T47D (cell line): ENCODE measurements at places on chromosomes 12 and 14.
A peak's percentile ranks its signal among the peaks of the same experiment; 100 is the strongest.

- no peak for DNase-seq
Observed at GRCh38 chr12:106144847-106145246, 6.1 kb upstream of the NUAK1 start.

DNA sequence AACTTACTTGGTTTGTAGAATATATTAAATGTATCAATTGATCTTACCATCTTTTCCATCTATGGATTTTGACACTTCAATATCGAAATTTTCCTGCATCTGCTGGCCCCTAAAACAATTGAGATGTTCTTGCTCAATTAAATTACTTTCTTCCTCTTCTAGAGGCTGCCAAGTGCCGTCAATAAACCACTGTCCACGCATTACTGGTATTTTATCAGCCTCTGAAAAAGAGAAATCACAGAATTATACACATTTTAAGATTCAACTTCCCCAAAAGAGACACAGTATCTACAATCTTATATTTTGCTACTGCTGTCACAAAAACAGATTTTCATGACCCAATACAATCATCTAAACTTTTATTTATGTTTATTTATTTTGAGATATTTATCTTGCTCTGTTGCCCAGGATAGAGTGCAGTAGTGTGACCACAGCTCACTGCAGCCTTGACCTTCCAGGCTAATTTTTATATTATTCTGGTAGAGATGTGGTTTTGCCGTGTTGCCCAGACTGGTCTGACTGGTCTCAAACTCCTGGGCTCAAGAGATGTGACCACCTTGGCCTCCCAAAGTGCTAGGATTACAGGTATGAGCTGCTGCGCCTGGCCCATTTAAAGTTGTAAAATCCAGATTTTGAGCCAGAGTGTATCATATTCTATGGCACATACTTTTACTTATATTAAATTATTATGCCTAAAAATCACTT is 49.3 kb downstream of the DDHD1 start:
- no peak for DNase-seq

GRCh38 chr12:30178916-30179315 is 395.2 kb upstream of the TMTC1 start:
- DNase-seq: no peak

GRCh38 chr12:121013715-121014114 is 2.6 kb downstream of the C12orf43 start:
- no peak for DNase-seq

DNA sequence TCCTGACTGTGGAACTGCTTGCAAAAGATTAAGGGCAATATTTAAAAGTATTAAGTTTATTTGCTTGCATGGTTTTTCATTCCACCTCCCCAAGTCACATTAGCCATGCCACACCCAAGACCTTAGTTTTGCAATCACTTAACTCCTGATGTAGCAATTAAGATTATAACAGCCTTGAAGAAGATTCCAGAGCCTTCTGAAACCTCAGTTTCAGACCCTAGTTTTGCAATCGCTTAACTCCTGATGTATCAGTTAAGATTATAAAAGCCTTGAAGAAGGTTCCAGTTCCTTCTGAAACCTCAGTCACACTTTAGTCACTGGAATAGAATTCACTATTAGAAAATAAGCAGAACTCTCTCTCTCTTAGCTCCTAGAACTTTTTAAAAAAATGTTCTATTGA is 42.7 kb upstream of the DCN start:
- no peak for DNase-seq

GRCh38 chr14:33347796-33348195 is 409.1 kb downstream of the NPAS3 start:
- no peak for DNase-seq

DNA sequence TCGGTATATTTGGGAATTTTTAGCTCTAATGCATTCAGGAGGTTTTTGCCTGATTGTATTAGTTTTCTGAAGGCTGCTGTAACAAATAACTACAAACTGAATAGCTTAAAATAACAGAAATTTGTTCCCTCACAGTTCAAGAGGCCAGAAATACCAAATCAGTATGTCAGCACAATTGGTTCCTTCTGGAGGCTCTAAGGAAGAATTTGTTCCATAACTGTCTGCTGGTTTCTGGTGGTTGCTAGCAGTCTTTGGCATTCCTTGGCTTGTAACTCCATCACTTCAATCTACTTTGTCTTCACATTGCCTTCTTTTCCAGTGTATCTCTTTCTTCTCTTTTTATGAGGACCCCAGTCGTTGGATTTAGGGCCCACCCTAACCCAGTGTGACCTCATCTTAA is 21.3 kb downstream of the TMTC3 start:
- no peak for DNase-seq

GRCh38 chr12:124551268-124552144 is 15.9 kb downstream of the NCOR2 start:
- DNase-seq: peak; percentile 51

DNA sequence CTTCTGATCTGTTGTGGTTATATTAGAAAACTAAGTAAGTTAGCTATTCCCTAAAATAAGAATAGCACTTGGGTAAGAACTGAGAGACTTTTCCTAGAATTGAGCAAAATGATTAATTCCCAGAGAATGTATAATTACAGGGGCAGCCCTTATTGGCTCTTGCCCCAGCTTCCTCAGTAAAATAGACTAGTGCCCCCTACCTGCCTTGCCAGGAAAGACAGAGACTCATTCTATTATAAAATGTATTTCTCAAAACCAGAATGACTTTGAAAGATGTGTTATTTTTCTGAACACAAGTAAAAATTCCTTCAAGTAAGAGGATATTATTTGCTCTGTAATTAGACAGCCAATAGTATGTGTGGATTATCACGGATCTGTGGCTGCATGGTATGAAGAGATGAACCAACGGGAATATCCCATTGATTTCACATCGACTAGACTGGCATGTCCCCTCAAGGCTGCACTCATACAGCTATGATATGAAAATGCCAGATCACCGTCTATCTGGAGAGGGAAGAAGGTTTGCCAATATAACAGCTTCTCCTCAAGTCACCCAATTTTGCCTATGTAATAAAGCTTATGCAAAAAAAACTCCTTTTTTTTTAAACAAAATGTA is 7.4 kb upstream of the GLRX5 start:
- no peak for DNase-seq

DNA sequence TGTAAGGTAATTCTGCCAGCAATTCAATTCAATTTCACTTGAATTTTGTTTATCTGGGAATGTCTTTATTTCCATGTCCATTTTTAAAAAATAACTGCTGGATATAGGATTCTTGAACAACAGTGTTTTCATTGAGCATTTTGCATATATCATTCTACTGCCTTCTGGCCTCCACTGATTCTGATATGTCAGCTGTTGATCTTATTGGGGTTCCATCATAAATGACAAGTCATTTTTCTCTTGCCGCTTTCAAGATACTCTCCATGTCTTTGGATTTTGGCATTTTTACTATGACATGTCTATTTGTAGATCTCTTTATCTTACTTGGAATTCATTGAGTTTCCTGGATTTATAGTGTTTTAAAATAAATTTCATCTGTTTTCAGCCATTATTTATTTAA is 180.5 kb upstream of the LMNTD1 start:
- DNase-seq: no peak

- DNase-seq: no peak
Observed at GRCh38 chr12:118853634-118854033, 127.7 kb upstream of the SRRM4 start.

- no peak for DNase-seq
Observed at GRCh38 chr14:92954933-92955332, 32.0 kb downstream of the CHGA start.

- no peak for DNase-seq
Observed at GRCh38 chr12:21823581-21823980, 49.1 kb upstream of the KCNJ8 start.

DNA sequence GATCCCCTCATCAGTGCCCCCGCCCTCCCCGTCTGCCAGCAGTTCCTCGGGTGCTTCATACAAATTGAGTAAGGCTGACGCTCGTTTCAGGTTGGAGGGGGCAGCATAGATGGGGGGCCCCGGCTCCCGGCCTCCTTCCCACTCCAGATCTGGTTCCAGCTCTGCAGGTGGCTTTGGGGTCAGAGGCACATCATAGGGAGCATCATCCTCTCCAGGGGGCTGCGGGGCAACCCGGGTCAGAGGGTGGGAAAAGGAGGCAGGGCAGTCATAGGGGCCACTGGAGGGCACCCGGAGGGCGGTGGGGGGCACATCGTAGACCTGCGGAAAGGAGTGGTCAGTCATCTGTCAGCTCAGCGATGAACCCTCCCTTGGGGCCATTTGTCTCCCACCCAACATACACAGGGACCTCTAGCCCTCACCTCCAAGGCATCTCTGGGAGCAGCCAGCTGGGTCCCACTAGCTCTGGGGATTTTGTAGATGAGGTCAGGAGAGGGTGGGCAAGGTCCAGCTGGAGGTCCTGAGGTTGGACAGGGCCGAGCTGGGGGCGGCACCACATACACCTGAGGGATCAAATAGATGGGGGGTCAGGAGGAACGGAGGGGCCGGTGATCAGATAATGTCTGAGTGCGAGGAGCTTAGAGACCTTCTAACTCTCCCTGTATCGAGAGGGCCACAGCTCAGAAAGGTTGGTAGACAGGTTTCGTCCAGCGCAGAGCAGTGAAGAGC is 5.1 kb downstream of the EFS start:
- DNase-seq: no peak

DNA sequence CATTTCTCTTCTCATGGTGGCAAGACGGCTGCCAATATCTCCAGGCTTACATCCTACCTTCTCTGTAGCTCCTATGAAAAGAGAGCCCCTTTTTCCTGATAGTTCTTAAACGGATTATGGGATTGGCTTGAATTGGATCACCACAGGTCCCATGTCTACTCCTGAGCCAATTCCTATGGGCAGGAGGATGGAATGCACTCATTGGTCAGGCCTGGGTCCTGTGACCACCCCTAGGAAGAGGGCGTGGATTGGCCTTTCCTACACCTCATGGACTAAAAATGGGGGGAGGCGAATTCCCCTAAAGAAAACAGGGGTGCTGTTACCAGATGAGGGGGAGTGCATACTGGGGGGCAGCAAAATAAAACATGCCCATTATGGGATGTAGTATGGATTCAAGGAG is 108.8 kb downstream of the PTPN11 start:
- DNase-seq: no peak

DNA sequence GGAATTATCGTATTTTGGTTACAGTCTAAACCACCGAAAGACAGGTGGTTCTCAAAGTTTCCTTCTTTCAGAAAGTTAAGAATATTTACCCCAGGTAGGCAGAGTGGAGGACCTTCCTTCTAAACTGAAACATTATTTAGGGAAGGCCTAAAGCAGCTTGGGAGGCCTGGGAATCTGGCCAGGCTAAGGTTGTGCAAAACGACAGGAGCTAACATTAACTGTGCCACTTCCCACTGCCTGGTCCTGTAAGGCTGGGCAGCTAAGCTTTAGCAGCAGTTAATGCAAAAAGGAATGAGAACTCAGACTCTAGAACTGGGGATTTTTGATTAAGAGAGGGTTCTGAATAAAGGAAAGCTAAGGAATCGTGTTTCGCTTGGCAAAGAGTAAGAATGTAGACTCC is 82.6 kb downstream of the SLCO1A2 start:
- no peak for DNase-seq

- peak; percentile 25 for DNase-seq
Observed at GRCh38 chr12:50251619-50252252, 31.6 kb downstream of the LIMA1 start.

- DNase-seq: no peak
Observed at GRCh38 chr12:86729739-86730138, 473.5 kb upstream of the MGAT4C start.

DNA sequence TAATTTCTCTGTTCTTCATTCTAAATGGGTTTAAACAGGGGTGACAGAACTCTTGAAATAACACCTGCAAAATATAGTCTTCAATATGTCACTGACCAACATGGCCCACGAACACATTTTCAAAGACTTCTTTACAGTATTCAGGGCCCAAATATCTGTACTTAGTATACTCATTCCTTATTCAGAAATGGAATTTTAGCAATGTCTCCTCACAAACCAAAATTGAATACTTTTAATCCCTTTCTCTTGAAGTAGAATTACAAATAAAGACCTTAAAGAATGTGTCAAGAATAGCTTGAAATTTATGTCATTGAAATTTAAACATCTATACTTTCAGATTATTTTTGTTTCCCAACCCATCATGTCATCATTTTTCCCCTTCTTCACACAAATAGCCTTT is 263.1 kb downstream of the LRIG3 start:
- no peak for DNase-seq

DNA sequence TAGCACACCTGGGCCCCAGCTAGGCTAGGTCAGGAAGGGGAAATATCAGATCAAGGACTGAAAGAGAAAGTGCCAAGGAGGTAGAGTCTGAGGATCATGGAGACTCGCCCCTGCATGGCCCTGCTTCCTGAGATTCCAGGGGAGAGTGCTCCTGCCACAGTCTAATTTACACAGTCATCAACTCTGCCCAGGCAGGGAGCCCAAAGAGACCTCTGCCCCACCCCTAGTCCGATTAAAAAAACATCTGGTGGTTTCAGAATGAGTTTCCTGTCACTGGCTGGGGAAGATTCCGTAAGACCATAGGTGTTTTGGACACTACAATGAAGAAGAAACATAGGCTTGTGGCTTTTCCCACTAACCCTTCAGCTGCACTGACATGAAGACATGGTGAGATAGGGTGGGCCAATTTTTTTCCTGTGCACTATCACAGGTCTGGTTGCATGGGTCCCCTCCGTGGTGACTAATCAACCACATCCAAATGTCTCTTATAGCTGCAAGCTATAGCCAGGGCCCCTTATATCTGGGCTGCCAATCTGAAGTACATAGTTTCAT is 31.5 kb upstream of the GZMB start:
- no peak for DNase-seq

DNA sequence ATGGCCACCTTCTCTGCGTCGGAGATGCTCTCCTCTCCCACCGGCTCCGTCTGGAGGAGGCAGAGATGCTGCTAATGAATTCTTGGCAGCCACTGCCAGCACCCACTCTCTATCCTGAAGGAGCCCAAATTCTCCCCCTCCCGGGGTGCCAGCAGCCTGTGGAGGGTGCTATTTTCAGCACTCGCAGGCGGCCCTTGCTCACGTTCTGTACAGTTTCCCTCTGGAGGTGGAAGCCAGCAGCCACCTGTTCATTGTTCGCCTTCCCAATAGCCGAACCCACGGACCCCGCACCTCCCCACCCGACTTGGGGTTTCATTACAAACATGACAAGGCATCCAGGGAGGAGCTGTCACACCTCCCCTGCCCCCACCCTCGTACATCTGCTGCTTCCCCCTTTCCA is 27.8 kb downstream of the SNRNP35 start:
- DNase-seq: no peak

GRCh38 chr14:62066304-62066703 is 304.1 kb downstream of the SNAPC1 start:
- no peak for DNase-seq

GRCh38 chr14:100804138-100804537 is 21.8 kb upstream of the MEG3 start:
- DNase-seq: no peak
